ENCODE measurements at places on chromosomes 7 and 10. TPM values are rescaled to one million over a fixed set of nuclear protein-coding genes. Genes with fewer than 3 reads are reported as not detected.

- no peak for DNase-seq
Measured at GRCh38 chr10:72332423-72333111, 22.2 kb downstream of the DNAJB12 start.

GRCh38 chr10:70830164-70830563 lies 14.4 kb downstream of the SGPL1 start:
- DNase-seq, result no peak

The MYPN gene
- 0.13 TPM for total RNA-seq

The LRIT1 gene
- not detected for total RNA-seq

DNA sequence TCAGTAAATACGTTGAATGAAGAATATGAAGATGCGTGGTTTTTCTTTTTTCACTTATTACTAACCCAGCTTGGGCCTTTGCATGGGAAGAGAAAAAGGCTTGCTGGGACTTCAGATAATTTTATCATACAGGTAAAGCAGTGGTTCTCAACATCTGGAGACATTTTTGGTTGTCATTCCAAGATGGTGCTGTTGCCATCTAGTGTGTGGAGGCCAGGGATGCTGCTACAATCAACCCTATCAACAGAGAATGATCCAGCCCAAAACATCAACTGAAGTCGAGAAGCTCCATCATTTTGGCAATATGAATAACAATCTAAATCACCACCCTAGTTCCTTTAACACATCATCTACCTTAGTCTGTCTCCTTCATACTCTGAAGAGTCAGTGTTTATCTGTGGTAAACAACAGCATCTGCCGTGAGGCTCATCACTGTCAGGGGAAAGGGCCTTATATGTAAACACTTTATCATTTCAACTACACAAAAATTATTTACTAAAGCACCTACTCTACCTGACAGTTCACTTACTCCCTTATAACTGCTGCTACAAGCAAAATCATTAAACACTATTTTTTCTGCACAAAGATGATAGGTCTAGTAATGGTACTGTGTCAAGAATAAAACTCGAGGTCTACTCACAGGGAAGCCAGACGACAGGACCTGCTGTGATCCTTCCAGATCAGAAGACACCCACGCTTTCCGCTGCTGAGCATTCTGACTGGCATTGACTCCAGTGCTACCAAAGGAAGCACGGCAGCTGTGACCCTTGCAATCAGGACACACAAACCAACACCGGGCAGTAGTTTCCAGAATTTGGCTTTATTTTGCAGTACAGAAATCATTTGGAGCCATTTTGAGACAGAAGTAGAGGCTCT lies 48.6 kb downstream of the GDI2 start:
- no peak for DNase-seq

DNA sequence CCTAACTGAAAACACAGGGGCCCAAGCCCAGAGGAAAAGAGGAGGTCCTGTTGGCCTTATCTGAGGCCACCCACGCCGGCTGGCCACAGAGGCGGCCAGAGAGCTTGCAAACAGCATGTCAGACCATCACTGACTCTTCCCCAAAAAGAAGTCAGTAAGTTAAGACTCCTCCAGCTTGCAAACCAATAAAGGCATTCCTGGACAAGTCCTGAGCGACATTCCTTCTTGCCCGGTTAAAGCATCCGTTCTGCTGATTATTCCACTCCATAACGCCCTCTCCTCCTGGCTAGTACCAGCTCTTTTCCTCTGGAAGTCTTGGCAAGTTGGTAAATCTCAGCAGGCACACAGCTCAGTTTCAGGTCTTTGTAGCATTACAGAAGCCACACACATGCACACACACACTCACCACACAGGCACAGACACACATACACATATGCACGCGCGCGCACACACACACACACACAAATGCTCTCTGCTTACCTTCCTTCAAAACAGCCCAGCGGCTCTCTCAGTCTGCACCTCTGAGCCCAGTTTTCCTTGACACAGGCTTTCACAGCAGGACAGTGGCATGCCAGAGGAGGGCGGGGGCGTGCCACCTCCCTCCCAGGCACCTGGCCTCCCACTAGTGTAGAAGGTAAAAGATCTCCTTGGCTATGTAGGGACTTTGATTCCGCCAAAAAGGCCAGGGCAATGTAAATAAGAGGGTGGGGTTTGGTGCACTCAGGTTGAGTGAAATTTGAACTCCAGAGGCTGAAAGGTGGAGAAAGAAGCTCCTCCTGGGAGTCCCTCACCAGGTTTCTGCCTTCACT lies 201.4 kb downstream of the TNS3 start:
- no peak for DNase-seq
